ENCODE measurements at places on chromosomes 2 and 18.

DNA sequence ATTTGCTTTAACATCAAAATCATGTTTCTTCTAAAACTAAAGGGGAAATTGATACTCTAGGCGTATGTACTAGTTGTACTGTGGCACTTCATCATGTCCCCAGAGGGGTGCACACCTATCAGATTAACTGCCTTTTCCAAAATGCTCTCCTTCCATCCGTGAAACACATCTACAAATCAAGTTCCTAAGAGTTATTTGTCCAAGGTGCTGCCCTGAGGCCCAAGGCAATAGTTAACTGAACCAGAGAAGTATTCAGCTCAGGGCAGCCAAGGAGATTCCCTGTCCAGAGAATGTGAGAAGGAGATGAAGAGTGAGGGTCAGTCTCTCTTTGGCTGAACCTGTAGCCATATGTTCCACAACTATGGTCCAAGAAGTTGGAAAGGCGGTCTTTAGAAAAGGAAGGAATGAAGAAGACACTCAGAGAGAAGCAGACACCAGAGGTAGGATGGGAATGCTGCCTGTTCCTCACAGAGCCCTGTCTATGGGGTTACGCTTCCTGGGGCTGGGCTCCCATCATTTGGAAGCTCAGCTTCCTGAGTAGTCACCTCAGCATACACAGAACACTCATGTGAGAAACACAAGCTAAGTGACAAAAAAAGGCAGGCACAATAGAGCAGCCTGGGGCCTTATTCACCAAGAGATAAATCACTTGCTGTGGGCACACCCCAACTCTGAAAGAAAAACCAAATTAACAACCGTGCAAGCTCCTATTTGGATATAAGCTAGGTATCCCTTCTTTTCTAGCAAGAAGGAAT lies 55.6 kb downstream of the ANKRD44 start:
- DNase-seq: no peak

DNA sequence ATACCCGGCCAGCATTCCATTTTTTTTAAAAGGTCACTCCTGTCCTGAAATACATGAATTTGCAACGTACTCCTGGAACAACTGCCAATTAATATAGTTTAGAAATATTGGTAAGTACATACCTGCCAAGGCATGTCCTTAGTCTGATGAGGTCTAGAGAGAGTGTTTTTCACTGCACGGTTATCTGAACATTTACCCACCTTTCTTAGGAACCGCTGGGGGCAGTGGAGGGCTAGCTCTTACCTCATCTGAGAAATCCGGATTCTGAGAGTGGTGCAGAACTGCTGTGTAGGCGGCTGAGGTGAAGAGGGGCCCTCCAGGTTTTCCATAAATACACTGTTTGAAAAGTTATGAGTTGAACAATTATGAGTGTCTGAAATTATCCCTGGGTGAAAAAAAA lies 133.1 kb upstream of the CCDC195 start:
- DNase-seq: no peak

DNA sequence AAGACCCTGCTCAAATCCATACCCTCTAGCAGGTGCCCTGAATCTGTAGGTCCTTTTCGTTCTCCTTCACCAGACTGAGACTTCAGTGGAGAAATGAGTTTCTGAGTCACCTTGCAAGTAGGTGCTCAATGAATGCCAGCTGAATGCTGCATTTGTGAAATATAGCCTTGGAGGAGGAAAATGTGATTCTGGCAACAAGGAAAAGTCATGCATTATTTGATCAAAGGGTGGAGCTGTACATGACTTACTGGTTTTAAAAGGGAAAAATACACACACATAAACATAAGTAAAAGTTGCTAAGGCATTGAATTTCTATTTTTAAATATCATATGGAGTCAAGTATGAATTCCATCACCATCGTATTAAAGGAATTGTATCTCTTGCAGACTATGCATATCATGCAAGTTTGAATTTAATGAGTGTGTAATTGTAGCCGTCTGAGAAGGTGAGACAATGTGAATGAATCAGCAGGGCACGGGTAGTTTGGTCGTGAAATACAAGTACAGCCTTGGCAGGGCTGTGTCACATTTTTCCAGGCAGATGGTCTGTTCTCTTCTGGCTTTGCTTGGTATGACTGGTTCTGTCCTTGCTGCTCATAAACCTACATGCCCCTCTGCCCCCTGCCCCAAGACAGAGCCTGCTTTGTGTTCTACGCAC lies 160.8 kb downstream of the COL6A3 start:
- DNase-seq: no peak

DNA sequence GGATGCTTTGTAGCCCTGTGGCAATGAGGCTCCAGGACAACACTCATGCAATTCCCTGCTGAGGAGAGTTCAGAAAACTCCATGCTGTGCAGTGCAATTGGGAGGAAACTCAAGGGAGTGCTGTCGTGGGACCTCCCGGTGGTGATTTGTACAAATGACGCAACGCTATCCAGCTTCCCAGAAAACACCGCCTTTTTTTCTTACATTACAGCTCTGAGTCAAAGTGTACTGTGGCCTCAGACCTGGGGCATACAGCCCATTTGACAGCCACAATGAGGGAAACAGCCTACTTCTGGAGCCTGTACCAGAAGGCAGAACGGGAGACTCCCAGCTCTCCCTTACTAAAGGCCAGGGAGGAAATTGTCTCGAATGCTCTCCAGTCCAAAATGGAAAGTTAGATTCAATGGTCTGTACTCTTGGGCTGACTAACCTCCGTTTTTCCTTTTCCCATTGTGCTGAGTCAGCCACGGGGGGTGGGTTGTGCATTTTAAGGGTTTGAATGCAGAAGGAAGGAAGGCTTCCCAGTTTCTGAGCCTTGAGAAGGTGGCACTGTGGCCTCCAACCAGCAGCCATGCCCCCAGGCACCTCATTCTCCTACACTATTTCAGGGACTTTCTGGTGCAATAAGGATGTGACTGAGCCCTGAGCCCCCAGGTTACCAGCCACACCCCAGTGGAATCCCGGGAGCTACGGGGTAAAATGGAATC lies 16.4 kb upstream of the CYP1B1 start:
- DNase-seq: no peak

DNA sequence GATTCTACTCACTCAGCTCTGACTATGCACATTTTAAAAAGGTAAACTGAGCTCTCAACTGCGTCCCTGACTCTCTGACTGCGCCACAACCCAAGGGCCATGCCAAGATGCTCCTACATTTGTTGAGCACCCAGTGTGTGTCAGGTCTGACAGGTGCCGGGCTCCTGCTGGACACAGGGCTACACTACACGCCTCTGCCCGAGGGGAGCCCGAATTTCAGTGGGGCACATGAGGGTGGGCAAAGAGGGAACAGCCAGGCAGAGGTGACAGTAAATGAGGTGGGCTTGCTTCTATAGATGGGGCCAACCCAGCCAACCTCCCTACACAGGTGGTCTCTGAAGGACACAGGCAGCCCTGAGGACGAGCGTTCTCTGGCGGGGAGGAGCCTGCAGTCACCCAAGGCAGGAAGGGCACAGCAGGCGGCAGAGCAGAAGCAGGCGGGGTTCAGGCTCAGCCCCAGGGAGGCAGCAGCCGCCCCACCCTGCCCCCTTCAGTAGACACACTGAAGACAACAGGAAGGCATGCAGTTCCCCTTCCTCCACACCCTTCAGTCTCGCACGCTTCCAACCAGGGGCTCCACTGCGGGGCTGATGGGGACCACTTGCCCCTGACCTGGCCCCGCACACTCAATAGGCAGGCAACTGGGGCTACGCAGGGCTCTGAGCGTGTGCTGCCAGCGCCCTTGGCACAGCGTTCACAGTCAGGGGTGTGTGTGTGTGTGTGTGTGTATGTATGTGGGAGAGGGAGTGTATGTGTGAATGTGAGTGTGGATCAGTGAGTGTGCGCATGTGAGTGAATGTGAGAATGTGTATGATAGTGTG lies 98.4 kb downstream of the UXS1 start:
- DNase-seq: no peak

DNA sequence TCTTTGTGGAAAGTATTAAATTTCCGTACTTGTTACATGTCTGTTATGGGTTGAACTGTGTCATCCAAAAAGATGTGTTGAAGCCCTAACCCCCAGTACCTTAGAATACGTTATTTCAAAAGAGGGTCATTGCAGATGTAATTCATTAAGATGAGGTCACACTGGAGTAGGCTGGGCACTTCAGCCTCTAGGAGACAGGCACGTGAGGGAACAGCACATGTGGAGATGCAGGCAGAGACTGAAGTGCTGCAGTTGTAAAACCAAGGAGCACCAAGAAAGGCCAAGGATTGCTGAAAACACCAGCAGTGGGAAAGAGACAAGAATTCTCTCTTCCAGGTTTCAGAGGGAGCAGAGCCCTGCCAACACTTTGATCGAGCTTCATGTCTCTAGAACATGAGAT lies 4.6 kb upstream of the RHBDD1 start:
- no peak for DNase-seq

GRCh38 chr18:46711444-46711863 lies 45.4 kb downstream of the ST8SIA5 start:
- DNase-seq: no peak

- DNase-seq: no peak
Observed at GRCh38 chr2:233953087-233953801, 36.1 kb downstream of the TRPM8 start.

- DNase-seq: no peak
Observed at GRCh38 chr2:119315241-119315925, 51.3 kb downstream of the C2orf76 start.

- no peak for DNase-seq
Observed at GRCh38 chr2:69010437-69011194, 2.4 kb upstream of the ANTXR1 start.

DNA sequence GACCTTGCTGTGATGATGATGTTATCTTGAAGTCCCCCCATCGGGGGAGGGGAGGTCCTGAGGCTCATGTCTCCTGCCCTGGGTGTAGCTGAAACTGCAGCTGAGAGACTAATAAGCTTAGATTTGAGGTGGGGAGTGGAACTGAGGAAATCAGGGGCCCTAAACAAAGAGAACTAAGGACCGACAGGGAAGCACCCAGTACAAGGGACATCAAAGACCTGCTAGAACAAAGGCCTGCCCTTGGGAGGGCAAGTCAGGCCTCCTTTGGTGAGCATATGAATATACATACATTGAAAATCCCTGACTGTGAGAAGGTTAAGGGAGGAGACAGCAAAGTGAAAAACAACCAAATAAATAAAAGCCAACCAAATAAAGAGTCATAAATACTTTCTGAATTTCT lies 1132.5 kb upstream of the CELF4 start:
- DNase-seq: no peak

- DNase-seq: no peak
Observed at GRCh38 chr18:27843783-27844777, 332.9 kb downstream of the CDH2 start.

- DNase-seq: no peak
Observed at GRCh38 chr2:136183097-136183496, 65.1 kb upstream of the CXCR4 start.

DNA sequence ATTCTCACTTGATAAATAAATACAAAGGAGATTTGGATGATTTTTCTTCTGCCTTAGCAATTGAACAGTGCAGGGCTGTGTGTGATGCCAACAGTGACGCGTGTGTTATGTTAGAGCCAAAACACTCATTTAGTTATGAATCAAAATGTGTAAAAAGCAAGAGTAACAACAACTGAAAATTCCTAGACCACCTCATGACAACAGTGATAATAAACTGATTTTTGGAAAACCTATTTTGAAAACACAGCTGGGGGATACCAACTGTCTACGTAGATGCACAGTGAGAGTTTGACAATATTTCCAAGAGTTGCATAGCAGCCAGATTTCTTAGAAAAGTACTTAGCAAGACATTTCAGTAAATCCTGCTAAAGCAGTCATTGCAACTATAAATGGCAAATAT lies 323.9 kb downstream of the GALR1 start:
- no peak for DNase-seq

GRCh38 chr2:55718165-55719008 lies 24.7 kb upstream of the PNPT1 start:
- peak; percentile 64 for DNase-seq

DNA sequence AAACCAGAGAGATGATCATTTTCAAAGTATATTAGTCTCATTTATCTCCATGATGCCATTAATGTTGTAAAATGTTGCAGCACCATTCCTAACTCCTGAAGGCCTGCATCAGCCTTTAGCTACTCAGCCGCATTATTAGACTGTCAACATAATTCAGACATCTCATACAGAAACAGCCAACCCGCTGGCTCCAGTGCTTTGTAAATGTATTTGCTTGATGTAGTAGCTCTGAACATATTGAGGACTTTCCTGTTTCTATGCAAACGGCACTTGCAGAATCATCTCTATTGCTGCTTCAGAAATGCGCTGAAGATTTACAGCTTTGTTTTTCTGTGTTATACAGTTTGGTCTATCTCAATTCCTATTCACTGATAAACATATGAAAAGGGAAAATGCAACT lies 372.2 kb downstream of the DSEL start:
- DNase-seq: no peak

DNA sequence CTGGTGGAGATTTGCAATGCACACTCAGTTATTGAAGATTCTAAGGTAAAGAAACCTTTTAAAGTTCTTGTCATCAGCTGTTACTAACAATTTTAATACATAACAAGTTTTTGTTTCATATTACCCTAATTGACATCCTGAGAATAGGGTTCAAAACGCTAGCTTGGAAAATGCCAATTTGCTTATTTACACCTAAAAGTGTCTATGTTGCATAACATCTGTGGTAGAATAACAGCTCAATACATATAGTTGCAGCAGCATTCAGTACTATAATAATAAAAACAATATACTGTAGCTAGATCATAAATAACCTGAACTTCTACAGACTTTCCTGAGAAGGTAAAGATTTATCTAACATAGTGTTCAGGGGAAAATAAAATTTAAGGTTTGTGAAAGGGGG lies 219.0 kb downstream of the OSR1 start:
- no peak for DNase-seq

DNA sequence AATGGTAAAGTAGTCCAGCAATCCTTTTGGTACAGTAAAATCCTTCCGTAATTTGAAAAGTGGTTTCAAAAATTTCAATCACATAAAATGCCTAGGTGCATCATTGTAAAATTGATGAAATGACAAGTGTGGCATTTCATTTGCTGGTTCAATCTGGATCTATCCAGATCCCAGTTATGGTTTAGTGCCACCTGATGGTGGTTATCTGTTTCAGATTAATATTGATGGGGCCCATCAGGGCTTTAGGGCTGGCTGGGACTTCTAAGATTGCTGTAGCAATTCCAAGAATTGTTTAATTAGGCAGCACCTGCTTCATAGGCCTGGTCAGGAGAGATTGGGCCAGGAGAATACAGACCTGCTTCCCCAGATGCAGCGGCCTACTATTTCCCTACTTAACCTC lies 55.5 kb upstream of the PIK3C3 start:
- DNase-seq: no peak

- DNase-seq: no peak
Observed at GRCh38 chr2:226898897-226899296, 63.0 kb downstream of the RHBDD1 start.

Measured in NT2/D1 (cell line).